ENCODE measurements at places on chromosomes 6 and 20.

DNA sequence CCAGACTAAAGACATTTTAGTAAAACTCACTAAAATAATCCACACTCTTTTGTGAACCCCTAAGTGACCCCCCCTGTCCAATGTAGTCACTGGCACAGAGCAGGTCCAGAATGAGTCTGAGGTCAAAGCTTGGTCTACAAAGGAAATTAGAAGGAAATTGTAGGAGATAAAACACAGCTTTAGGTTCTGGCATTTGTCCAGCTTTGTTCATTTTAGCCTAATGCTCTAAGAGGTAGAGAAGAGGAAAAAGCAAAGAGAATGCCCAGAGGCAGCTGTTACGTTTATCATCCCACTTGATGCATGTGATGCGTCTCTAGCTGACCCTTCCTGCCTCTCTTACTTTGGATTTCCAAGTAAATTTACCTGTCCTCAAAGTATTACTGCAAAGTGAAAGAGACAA lies 62.5 kb downstream of the CNKSR3 start:
- DNase-seq: no peak

GRCh38 chr20:24605937-24606455 lies 136.6 kb downstream of the SYNDIG1 start:
- no peak for DNase-seq

DNA sequence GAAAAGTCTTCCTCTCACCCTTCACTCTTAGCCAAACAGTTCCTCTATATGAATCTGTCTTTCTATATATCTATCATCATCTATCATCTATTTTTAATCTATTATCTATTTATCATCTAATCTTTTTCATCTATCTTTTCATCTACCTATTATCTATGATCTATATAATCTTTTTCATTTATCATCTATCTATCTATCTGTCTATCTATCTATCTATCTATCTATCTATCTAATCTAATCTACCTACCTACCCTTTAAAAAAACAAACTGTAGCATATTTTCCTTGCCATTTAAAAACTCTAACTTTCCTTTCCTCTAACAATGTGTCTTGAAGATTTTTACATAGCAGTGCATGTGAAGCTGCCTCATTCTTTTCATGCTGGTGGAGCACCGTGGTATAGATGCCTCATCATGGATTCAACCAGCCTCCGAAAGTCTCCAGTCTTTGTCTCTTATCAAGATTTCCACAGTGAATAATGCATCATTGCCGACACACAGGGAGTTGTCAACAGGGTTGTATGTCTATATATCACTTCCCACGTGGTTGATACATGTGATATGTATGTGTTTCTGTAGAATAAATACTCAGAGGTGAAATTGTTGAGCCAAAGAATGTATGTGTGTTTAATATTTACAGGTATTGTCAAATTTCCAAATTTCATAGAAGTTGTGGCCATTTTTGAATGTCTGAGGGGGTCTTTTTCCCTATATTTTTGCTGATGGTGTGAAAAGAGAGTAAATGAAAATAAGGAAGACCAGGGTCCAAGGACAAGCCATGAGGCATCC lies 51.3 kb downstream of the VEGFA start:
- DNase-seq: no peak

GRCh38 chr20:42399802-42400201 lies 781.6 kb upstream of the CHD6 start:
- DNase-seq: no peak

DNA sequence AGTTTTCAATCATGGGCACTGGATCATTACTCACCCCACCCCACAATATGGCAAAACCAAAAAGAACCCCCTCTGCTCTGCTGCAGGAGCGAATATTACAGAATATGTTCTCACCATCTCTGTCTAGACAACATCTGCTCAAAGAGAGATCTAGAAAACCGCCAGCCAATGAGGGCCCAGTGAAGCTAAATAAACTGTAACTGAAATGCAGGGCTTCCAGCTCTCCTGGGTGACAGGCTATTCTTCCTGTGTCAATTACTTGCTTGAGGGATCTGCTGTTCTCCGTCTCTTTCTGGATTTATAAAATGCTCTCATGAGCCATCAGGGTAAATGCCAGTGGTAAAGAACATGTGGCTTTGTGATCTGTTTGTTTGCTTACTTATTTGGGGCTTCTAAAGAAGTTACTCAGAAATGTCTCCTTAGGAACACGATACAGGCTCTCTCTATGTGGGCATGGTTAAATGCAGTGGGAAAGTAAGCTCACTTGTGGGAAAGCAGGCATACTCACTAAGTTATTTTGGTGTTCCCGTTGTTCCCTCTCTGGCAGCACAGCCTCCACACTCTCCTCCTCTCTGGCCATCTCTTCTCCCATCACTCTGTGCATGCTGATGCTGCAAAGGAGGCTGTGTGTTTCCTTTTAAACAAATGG lies 44.8 kb downstream of the TTI1 start:
- DNase-seq: no peak

DNA sequence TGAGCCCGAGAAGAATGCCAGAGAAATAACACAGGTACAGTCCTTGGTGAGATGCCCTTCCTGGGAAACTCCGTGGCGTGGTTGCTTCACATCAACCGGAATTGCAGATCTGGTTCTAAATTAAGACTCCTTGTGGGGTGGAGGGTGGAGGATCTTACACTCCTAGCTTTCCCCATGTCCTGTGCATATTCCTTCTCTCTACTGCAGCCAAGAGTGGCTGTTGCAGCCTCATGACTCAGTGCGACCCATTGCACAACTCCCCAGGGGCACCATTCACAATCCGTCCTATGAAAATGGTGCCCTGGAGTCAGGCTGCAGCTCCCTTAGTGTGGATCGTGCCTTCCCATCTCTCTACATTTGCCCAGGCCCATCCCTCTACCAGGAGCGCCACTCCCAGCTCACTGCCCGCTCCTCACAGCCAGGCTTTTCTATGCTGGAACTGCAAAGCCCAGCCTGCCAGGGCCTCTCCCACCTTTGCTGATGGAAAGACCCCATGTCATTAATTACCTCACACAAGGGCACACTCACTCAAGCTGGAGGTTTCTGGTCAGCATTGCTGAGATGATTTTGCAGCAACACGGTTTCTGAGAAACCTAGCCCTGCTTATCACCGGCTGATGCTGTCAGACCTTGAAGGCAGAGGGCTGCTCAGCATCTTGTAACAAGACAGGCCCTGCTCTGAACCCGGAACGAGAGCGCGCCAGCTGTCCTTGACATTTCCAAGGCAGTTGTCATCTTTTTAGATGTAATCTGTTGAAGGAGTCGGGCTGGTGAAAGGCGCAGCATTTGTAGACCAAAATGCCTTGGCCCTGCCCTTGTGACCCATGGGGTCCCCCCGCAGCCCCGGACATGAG lies 39.7 kb downstream of the SIRPA start:
- DNase-seq: no peak

DNA sequence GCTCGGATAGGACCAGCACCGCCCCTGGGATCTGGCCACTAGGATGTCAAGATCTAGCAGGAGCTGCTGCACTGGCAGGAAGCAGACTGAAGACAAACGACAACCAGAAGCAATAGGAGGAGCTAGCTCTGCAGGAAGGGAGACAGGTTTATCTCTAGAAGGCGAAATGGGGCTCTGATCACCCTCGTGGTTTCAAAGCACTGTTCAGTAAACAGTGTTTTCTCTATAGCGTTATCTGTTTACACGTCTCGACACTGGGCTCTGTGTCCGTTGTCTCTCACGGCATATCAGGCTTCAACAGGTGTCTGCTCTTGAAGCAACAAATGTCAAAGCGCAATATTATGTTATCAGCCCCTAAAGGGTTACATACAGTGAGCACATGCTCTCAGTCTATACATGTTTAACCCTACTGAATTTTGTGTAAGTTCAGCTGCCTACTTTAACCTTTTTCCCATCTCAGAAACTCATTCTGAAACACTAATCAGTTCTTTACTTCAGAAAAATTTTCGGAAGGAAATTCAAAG lies 23.8 kb downstream of the TMEM14B start:
- DNase-seq: no peak

- no peak for DNase-seq
Measured at GRCh38 chr6:115583290-115583689, 477.4 kb downstream of the FRK start.
